ENCODE measurements at places on chromosomes 11 and 22. TPM values are rescaled to one million over a fixed set of nuclear protein-coding genes. Genes with fewer than 3 reads are reported as not detected.

The OR8J3 gene
- polyA plus RNA-seq: not detected

The MS4A3 gene
- 4.7 TPM for polyA plus RNA-seq

The RASGRP2 gene
- polyA plus RNA-seq: 36.2 TPM

The KCNQ1 gene
- 2.0 TPM for polyA plus RNA-seq

The PNPLA2 gene
- 25.0 TPM for polyA plus RNA-seq

The C11orf42 gene
- polyA plus RNA-seq: not detected

The EEF1G gene
- 3,515 TPM for polyA plus RNA-seq

The DDB1 gene
- 205 TPM for polyA plus RNA-seq

The GPHA2 gene
- not detected for polyA plus RNA-seq

The DRD4 gene
- 0.97 TPM for polyA plus RNA-seq

The TYR gene
- 0.57 TPM for polyA plus RNA-seq

The PHOX2A gene
- not detected for polyA plus RNA-seq

The ATP5MG gene
- 296 TPM for polyA plus RNA-seq

The TRPM5 gene
- 0.05 TPM for polyA plus RNA-seq

The APBB1 gene
- 29.1 TPM for polyA plus RNA-seq

The ARHGAP20 gene
- polyA plus RNA-seq: 12.5 TPM

Measured in muscle of arm (tissue), 14 donors.